ENCODE measurements at places on chromosomes 7 and 10.

GRCh38 chr10:48700493-48700892 lies 15.8 kb downstream of the WDFY4 start:
- DNase-seq: no peak

DNA sequence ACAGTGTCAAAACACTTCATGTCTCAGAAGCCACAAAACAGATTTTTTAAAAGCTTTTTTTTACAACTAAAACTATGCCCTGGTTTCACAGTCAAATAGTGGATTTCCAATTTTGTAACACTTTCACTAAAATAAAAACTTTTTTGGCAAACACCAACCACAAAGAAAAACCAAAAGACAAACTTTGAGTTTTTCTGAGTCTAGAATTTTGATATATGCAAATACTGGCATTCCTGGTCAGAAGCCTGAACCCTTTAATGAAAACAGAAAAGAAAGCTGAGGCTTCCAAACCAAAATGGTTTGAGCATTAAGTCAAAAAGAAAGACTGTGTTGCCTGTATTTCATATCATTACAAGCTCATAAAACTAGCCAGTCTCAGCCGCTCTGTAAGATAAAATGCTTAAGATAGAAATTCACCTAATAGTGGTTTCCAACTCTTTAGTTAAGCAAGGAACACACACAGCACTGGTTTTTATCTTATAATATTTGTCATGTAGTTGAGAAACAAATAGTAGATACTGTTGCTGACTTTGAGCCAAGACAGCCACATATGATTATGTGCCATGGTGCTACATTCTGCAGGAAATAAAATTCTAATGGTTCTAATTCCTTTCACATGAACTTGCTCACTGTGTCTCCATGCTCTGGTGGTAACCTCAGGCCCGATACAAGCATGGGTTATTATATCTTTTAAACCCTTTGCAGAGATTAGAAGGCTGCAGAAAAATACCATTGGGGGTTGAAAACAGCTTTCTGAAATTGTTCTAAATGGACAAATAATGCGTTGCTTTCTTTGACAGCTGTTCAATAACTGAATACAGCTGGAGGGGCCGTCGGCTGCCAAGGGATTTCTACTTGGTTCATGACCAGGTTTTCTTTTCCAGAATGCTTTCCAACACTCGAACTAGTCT lies 49.4 kb downstream of the FAM171A1 start:
- no peak for DNase-seq

- DNase-seq: no peak
Measured at GRCh38 chr7:134692344-134692705, 45.7 kb downstream of the BPGM start.

DNA sequence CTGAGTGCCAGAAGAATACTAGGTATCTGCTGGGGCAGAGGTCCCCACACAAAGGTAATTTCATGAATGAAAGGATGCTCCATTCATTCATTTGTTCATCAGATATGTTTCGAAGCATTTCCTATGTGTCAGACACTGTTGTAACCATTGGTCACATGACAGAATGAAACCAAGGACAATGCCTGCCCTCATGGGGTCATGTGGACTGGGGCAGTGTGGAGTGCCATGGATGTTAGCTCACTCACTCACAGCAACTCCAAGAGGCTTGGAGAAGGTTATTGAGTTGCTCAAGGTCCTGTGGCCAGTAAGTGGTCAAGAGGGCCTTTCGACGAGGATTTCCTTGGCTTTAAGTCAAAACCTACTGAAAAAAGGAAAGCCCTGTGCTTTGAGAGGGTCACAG lies 223.5 kb downstream of the ARHGAP12 start:
- no peak for DNase-seq

GRCh38 chr7:96401200-96401599 lies 79.3 kb upstream of the SLC25A13 start:
- peak; percentile 63 for DNase-seq

DNA sequence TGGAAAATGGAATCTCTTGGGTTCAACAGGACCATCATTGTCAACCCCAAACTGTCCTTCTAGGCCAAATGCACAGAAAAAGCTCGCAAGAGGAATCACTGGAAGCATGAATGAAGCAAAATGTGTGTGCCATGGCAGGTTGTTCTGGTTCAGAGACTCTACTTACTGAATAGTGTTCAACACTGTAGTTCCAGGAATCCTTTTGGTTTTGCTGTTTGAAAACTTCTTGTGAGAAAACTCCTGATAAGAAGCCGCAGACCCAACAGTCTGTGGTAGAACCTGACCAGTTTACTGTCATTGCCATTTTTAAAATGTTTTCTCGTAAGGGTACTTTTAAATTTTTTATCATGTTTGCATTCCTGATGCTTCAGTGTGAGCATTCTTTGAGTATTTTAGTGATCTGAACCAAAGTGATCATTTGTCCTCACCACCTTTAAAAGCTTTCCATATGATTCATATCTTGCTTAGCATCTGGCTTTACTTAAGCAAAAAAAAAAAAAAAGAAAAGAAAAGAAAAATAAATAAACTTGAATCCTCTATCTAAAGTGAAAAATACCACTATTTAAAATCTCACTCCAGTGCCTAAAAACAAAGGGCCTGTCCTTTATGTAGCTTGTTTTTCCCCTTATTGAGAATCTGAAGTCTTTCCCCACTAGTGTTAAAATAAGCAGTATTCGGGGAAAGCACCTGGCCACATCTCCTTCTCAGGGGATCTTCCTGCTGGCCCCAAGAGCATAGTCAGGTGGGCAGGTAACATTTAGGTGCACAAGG lies 92.4 kb downstream of the WNT2 start:
- peak; percentile 8 for DNase-seq

DNA sequence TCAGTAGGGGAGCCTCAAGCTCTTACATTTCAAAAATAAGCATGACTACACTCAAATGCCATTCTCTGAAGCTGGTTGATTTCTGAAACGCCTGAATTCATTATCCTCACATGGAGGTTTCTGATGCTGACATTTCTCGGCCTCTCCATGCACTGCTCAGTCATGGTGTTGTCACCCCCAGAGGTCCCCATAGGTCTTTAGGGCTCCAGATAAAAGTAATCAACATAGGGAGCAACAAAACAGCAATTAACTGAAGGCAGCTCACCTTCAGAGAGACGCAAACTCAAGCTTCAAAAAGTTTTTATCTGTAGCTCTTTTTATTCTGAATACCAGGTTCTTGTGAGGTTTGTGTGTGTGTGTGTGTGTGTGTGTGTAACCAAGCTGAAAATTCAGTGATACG lies 223.2 kb upstream of the LRRN3 start:
- no peak for DNase-seq

DNA sequence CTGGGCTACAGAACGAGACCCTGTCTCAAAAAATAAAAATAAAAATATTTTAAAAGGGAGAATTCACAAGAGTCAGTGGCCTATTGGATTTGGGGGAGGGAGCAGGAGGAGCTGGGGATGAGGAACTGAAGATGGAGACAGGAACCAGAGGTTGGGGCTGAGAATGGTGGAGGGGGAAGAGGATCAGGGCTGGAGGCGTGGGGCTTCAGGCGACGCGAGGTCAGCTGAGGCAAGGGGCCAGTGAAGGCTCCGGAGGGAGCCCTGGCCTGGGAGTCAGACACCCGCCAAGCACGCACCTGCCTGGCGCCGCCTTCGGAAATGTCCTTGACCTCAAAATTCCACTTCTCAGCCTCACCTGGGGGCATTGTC lies 671 bp upstream of the CLEC2L start:
- DNase-seq: no peak

- DNase-seq: no peak
Measured at GRCh38 chr10:85926986-85927385, 439.6 kb downstream of the GRID1 start.

DNA sequence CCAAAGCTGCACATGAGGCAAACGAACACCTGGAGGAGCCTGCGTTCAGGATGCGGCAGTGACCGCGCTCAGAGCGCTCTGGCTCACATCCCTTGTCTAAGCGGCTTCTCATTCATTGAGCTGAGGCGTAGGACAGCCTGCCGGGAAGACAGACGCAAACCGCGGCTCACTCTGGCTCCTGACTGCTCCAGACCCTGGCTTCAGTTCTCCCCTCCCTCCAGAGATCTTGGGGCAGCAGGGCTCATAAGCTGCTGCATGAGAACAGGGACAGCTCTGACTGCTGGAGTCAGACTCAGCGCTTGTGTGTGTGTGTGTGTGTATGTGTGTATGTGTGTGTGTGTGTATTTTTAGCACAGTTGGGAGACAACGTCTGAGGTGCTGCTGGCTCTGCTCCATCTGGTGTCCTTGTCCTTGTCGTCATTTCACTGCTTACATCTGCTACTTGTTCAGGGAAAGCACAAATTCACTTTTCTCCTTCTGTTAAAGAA lies 15.8 kb upstream of the LYZL2 start:
- DNase-seq: no peak

GRCh38 chr7:151377406-151377805 lies 32.4 kb downstream of the WDR86 start:
- DNase-seq: no peak

DNA sequence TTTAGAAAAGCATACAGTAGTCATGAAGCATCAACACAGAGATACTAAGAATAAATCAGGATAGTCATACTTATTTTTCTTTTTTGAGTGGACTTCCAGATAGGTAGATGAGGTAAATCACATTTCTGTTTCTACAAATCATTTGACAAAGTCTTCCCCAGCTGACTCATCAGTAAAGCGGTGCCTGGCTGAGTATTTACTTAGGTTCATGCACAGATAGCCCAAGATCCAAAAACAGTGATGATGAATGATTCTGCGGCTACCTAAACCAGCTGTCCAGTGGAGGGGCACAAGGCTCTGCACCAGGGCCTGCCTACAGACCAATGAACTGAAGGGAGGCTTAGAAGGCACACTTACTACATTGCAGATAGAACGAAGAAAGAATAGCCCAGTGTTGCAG lies 113.1 kb downstream of the PARP12 start:
- no peak for DNase-seq

GRCh38 chr10:9149134-9149533 lies 1094.6 kb downstream of the GATA3 start:
- no peak for DNase-seq

DNA sequence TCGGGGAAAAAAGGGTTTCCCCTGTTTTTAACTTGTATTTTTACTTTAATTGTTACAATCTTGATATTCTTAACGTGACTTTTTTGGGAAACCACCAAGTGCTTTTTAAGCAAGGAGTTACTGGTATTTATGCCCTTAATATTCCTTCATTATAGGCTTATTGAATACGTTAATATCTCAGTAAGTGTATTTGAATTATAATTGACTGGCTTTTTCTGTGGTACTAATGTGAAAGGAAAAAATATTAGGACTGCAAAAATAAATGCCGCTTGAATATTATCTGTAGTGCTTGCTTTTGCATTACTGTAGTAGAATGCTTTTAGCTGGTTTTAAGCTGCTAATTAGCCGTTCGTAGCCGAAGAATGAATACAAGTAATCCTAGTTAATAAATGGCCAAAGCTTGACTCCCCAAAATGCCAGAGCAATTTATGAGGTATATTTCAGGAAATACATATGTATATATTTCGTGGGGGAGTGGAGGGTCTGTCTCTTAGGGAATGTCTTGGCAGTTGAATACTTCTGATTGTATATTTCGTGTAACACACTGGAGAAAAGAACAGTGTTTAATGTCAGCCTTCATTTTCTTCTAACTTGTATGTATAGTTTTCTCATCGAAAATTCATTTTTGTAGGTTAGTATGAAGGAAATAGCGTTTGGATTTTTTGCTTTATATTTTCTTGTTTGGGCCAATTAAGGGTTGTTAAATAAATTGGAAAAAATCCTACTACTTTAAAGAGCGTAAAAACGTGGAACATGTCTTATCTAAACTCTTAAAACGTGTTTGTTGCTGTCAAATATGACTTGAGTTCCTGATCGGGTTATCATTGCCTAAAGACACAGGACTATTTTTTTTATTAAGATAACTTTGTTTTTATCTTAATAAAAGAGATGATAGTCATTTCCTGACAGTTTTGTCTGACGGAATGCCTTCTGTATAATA lies 1.5 kb downstream of the PDCD4 start:
- DNase-seq: peak; percentile 43

GRCh38 chr7:194252-195009 lies 2.1 kb downstream of the FAM20C start:
- no peak for DNase-seq

- no peak for DNase-seq
Measured at GRCh38 chr7:139032473-139032872, 3.4 kb downstream of the ZC3HAV1L start.

GRCh38 chr7:47314248-47314647 lies 267.7 kb downstream of the TNS3 start:
- DNase-seq: no peak

GRCh38 chr10:6951732-6952131 lies 371.7 kb upstream of the PRKCQ start:
- DNase-seq: no peak

DNA sequence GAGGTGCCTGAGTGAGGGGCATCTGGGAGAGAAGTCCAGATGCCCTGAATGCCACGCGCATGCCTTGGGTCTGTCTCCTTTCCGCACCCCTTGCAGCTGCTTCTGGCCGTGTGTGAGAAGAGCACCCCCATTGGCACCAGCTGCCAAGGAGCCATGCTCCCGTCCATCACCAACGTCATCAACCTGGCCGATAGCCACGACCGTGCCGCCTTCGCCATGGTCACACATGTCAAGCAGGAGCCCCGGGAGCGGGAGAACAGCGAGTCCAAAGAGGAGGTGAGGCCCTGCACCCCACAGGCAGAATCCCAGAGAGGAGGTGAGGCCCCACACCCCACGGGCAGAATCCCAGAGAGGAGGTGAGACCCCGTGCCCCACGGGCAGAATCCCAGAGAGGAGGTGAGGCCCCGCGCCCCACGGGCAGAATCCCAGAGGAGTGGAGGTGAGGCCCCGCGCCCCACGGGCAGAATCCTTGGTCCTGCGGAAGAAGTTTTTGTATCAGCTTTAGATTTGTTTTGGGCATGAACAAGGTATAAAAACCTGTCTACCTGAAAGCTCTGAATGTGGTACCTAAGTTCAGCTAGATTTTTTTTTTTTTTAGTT lies 91.8 kb downstream of the TRRAP start:
- no peak for DNase-seq

DNA sequence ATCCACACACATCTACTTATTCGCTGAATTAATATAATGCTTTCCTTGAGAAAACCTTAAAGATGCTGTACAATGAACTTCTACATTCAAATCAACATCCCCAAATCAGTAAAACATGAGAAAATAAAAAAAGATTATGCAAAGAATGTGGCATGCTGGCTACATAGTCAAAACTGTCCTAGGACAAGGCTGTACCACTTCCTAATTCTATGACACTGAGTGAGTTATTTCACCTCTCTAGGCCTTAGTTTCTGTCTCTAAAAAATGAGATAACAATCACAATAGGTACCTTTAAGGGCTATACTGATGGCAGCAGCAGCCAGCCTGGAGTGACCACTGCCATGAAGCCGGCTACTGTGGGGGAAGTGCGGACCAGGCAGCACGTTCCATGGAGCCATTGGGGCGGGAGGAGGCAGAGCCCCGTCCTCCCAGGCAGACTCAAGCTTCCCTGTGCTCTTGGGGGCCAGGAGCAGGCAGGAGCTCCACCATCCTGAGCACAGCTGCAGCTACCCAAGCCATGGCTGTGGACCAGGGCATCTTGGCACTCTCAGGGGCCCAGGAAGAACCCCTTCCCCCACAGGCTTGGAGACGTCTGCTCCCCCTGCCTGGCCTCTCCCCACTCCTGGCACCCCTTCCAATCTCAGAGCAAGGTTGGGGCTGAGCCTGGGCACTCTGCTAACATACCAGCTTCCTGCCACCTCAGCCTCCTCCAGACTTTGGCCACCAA lies 110.2 kb downstream of the ELAPOR2 start:
- no peak for DNase-seq

GRCh38 chr7:106177738-106178592 lies 65.9 kb upstream of the SYPL1 start:
- no peak for DNase-seq
